Stimulated activated CD8-positive, alpha-beta memory T cell treated with anti-CD3 and anti-CD28 coated beads, Interleukin-4, amount 100 ng/mL, for 1 hour (primary cell): ENCODE measurements at places on chromosomes 1 and 21.

- peak; percentile 92 for DNase-seq
Observed at GRCh38 chr1:26284597-26285347, 4.9 kb downstream of the SH3BGRL3 start.

DNA sequence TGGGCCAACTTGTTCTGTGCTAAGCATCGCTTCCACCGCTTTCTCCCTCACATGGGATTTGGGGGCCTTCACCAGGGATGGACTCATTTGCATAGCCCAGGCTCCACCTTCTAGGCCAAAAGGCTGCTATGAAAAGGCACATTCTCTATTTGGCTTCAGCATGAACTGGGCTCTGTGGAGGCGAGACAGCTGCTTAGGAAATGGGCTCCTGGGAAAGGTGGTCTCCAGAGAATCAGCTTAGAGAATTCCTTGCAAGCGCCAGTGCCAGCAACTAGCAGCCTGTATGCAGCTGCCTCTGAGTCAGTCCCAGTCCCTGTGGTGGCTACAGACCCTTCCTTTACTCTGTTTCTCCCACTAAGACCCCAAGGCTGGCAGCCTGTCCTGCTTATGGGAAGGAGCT lies 214.5 kb downstream of the HIVEP3 start:
- no peak for DNase-seq

DNA sequence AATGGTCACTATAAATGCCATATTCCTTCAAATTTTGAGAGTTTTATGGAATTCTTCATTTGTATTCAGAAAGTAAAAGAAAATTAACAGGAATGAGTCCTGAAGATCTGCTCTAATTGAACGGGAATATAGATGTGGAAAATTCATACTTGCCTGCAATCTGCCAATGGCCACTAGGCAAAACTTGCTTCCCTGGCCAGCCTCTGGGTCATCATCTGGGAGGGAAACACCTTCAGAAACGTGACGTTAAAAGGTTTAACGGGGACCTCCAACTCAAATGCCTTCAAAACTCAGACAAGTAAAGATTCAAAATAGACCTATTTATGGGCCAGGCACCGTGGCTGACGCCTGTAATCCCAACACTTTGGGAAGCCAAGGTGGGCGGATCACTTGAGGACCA lies 21.7 kb upstream of the CTSK start:
- DNase-seq, result no peak

DNA sequence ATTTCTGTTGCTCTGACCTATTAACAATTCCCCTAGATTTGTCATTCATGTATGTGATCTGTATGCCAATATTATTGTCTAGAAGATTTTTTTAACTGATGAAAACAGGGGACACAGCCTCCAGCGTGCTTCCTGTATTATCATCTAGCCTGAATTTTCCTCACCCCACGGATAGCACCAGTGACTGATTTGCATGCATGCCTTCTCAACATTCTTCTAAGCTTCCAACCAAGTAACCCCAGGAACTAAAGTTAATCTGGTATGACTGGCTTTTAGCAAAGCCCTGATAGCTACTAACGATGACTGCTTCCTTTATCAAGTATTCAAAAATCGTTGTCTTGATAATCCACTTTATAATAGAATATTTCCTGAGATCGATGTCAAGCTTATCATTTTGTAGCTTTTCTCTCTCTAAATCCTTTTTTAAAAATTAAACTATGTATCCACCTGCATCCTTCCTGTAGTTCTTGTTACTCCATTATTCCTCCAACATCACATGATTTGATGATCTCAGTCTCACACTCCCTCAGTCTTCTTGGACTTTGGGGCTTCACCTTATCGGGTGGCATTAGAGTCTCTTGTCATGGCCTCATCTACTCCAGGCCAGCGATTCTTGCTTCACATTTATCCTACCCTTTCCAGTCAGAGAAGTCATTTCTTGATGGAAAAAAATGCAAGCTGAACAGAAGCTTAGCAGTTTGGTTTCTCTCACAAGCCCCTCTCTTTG lies 19.0 kb downstream of the BCAR3 start:
- no peak for DNase-seq

- no peak for DNase-seq
Observed at GRCh38 chr1:234538930-234539649, 60.1 kb upstream of the TARBP1 start.

- DNase-seq, result no peak
Observed at GRCh38 chr1:157137408-157138219, 581 bp downstream of the ETV3 start.

DNA sequence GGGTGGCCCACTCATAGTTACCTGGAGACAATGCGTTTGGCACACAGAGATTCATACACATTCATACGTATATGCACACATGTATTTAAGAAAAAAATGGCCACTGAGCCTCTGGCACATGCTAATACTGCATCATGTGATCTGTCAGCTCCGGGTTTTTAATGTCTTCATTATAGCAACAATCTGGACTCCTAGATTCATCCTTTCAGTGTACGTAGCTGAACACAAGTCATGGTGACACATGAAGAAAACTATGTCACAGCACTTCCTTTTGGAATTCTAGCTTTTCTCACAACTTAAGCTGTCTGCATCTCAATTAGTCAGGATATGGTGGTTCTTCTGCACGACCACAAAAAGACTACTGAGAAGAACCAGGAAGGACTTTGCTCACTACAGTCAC lies 24.7 kb downstream of the HSF2BP start:
- DNase-seq, result no peak

DNA sequence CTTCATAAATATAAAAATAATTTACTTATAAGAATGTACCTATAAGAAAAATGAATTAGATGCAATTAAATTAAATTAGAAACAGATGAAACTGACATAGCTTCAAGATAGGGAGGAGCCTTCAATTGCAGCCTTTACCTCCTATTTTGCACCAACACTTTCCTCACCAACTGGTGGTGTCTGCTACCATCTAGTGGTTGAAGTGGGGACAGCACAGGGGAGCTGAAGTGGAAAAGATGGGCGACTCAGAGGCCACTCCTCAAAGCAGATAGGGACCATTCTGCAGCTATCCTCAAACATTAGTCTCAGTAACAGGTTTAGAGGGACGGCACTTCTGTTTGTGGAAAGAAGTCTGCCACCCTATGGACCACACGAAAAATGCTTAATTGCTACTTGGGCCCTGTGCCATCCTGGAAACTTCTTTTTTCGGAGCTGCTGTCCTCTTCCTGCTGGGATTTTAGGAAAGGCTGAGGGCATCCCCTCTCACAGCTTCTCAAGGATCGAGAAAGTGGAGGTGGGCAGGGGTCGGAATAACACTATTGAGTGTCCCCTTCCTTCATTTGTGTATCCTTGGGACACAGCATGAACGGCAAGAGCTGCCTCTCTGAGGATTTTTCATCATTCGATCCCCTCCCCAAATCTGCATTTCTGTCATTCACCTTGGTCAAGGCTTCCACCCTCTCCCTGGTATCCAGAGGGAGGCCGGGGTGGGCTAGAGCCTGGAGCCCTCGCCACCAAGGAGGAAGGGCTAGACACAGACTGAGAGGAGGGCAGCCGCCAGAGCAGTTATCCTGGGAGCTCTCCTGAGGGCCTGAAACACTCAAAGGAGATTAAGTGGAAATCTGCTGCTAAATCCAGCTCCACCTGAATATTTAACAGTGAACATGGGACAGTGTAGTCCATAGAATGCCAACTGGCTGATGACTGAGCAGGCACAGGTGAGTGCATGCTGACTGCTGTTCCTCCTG lies 9.6 kb downstream of the PROK1 start:
- peak; percentile 70 for DNase-seq

- no peak for DNase-seq
Observed at GRCh38 chr21:14629461-14629860, 83.3 kb upstream of the SAMSN1 start.

DNA sequence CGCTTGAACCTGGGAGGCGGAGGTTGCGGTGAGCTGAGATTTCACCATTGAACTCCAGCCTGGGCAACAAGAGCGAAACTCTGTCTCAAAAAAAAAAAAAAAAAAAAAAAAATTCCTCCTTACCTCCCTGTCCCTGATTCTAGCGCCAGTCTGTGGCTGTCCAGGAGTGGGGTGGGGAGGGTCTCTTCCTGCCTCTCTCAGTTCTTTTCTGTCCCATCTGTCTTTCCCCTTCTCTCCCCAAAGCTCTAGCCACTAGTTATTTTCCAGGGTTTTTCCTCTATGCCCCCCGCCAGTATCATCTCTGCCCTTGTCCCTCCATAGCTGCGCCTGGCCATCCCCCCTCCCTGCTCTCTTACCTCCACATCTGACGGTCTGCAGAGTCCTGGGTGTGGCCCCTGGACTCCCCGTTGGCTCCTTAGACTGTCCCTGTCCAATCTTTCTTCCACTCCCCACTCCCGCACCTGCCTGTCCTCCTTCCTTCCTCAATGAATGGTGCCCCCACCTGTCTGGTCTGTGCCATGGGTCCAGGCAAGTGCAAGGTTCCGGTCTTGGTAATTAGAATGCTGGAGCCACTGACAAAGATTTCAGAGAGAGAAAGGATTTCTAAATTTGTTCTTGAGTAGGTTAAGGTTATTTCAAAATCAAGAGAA lies 1.6 kb upstream of the TMEM63A start:
- no peak for DNase-seq

DNA sequence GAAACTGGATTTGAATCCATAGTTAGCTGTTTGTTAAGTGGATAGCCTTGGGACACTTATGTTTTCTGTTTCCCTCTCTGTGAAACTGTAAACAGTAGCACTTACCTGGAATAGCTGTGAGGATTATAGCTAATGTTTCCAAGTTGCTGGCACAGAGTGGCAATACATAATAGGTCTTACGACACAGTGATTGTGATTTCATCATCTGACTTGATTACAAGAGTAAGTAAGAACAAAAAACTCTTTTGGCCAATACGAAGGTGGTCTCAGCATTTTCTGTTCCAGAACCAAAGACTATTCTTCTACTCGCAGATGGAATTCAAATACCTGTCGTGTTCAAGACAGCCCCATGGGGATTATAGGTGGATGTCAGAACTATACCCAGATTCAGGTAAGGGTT lies 2.1 kb downstream of the C8B start:
- DNase-seq, result no peak

DNA sequence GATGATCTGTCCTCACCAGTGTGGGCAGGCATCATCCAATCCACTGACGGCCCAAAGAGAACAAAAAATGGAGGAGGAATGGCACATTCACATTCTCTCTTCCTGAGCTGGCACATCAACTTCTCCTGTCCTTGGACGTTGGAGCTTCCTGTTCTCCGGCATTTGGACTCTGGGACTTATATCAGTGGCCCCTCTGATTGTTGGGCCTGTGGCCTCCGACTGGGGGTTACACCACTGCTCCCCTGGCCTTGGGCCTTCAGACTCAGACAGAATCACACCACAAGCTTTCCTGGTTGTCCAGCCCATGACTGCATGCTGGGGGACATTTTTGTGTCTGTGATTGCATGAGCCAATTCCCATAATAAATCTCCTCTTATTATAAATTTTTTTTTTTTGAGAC lies 20.1 kb downstream of the IFNLR1 start:
- DNase-seq, result no peak

DNA sequence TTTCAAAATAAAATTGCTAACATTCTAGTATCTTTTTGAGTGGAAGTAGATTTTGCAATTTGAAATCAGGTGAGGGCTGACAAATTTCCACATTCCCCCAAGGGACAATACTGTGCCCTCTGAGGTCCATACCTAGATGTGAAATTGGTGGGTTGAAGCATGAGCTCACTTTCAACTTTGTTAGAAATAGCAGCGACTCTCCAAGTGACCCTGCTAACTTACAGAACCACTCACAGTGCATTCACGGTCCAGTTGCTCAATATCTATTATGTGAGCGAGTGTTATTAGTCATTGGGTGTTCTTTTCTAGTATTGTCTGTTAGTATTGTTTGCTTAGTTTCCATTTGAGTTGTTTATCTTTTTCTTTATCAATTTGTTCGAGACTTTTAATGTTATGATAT lies 53.6 kb upstream of the ASB17 start:
- no peak for DNase-seq

GRCh38 chr1:178938959-178939317 lies 68.1 kb upstream of the ANGPTL1 start:
- no peak for DNase-seq

GRCh38 chr1:179129702-179130473 lies 48.0 kb downstream of the TOR3A start:
- DNase-seq, result no peak

- DNase-seq, result no peak
Observed at GRCh38 chr21:42413093-42413492, 9.4 kb downstream of the UBASH3A start.

DNA sequence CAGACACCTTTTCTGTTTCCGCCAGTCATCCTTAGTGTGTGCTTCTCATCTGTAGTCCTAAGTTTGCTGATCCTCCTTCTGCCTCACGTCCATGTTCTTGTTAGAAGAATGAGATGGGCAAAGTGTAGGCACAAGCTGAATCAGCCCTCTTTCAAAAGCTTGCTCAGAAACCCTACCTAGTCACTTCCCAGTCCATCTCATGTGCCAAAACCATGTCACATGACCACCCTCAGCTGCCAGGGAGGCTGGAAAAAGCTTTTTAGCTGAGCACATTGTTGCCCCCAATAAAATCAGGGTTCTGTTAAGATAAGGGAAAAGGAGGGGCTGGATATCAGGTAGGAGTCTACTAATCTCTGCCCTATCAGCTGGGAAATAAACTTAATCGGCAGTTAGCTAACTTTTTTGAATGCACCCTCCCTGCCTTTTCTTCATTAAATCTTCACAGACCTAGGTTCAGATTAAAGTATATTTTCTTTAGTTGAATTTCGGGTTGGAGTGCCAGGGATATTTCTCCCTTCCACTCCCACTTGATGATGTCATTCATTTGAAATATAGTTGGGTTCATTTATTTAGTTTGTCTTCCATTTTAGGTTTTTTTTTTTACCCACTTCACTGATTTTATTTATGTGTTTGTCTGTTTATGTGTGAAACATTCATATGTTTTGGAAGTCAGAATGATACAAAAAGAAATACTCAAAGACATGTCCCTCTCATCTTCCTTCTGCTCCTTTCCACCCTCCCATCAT lies 129.2 kb downstream of the ROR1 start:
- no peak for DNase-seq

GRCh38 chr1:41900603-41901444 lies 17.9 kb downstream of the HIVEP3 start:
- no peak for DNase-seq

DNA sequence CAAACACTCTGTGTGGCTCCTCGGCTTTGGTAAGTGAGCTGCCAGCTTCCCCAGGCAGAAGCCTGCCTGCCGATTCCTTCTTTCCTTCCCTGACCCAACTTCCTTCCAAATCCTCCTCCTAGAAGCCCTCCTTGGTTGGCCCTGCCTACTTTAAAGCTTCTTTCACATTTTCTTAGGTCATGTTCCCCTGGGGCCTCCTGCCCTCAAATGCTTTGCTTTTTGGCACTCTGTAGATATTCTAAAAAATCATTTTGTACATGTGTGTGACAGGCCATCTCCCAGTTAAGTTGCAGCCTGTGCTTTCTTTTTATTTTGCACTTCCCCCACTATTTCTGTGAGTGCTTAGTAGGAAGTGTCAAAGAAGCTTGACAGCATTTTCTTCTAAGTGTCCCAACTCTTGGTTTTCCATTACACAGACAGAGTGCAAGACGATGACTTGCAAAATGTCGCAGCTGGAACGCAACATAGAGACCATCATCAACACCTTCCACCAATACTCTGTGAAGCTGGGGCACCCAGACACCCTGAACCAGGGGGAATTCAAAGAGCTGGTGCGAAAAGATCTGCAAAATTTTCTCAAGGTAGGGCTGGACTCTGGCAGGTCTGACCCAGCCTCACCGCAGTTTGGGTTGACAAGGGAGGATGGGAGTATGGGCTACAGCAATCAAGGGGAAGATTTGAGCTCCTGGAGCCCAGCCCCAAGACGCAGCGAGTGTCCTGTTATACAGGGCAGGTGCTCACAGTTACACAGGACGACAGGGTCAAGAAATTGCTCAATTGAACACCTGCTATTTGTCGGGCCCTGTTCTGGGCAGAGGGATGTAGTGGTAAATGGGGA lies at the start of gene S100A9:
Gene S100A9, plus strand, starts transcription at position 2 of the 838 bp plus-strand sequence. Its CDS starts 430 bp downstream, at position 432.
- no peak for DNase-seq

GRCh38 chr1:212774584-212774983 lies 17.0 kb downstream of the NSL1 start:
- no peak for DNase-seq
